Dorsolateral prefrontal cortex (tissue), 122 donors: ENCODE measurements at places on chromosomes 16 and 17.

- no peak for DNase-seq
These were observed 15.0 kb upstream of the TOB1 start for GRCh38 chr17:50881182-50881581.

DNA sequence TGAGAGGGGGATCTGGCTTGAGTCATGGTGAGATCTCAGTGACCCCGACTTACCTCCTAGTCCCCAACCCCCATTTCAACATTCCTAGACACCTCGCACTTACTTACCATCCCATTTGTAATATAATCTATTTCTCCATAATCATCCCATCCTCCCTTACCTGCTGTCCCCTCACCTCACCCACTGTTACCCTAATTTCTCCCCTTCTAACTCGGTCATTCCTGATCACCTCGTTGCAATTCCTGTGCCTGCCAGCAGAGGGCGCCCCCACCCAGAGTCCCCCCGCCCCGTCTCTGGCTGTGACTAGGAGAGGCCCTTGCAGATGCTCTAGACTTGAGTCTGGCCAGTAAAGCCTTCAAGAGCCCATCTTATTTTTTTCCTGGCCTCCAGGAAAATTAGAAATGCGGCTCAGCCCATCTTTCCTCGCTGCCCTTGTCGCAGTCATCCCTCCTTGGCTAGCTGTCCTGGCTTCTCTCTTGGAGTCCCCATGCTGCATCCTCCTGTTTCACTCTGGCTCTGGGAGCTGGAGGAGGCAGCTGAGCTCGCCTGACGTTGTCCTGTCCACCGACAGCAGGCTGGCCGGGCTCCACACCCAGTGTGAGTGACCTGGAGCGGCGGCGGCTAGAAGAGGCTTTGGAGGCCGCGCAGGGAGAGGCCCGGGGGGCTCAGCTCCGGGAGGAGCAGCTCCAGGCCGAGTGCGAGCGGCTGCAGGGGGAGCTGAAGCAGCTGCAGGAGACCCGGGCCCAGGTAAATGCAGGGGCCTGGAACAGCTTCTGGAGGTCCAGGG lies 5.0 kb downstream of the TBKBP1 start:
- peak; percentile 66 for DNase-seq

- no peak for DNase-seq
These were observed 6.5 kb upstream of the CARD14 start for GRCh38 chr17:80163336-80163735.

GRCh38 chr17:49565948-49566491 lies 9.7 kb upstream of the NXPH3 start:
- DNase-seq, result peak; percentile 95

DNA sequence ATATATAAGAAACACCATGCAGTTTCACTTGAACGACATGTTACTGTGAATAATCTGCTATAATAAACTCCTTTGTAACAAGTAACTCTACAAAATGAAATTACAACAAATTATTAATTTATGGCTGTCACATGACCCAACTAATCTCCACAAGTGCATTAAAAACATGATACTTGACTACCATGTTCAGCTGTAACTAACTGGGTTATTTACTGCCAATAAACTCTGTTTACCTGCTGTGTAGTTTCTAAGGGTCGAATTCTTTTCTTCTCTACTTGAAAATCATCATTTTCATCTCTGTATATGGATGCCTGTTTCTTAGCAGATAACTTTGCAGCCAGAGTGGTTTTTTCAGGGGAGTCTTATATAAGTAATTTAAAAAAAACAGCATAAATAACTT lies 14.4 kb downstream of the BRIP1 start:
- no peak for DNase-seq

DNA sequence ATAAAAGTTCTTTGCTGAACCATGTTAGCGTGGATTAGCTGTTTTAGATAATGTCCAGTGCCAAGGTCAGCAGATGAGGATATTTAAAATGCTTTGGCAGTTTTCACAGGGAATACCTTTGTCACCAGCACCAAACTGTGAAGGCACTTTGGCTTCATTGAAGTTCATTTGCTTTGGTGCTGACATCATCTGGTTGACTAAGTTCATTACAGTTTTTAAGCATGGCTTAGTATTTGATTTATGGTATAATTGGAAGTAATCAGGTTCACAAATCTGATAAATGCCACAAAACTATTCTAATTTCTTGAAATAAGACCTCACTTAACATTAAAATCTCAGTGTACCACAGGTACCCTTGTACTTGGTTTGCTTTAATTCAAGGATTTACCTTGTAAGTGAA lies 4.3 kb downstream of the GID4 start:
- DNase-seq, result no peak

- no peak for DNase-seq
These were observed 290.3 kb downstream of the SOX9 start for GRCh38 chr17:72411124-72411563.

DNA sequence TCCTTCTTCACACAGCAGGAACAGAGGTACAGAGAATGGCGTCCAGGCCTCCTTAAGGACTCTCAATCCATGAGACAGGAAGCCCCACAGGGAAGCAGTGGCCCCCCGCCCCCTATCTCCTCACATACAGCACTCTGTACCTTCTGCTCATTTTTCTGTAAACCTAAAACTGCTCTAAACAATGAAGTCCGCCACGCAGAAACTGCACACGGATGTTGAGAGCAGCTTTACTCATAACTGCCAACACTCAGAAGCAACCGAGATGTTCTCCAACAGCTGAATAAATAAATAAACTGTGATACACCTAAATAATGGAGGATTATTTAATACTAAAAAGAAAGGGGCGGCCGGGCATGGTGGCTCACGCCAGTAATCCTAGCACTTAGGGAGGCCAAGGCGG lies 9.9 kb downstream of the TBC1D16 start:
- DNase-seq, result no peak

GRCh38 chr17:38730526-38731379 lies 612 bp downstream of the CISD3 start:
- peak; percentile 45 for DNase-seq

GRCh38 chr16:28863929-28864793 lies 518 bp downstream of the SH2B1 start:
- DNase-seq, result no peak

GRCh38 chr16:10086620-10087019 lies 95.6 kb downstream of the GRIN2A start:
- DNase-seq, result no peak

- DNase-seq, result no peak
These were observed 66.2 kb downstream of the CENPV start for GRCh38 chr17:16286947-16287562.

DNA sequence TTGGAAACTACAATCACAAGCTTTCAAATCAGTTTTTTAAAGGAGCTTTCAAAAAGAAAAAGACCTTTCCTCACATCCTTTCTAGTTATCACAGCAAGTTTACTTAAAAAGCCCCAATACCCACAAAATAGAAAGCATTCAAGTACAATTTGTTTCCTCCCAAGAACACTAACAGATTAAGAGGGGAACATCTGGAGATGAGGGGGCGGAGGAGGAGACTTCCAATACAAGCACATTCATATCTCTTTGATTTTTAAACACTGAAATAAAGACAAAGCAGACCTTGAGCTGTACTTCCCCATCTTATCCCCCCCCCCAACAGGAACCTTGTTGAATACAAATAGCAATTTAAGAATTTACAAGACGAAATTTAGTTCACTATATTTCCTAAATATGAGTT lies 2.0 kb downstream of the YWHAE start:
- DNase-seq, result no peak

GRCh38 chr17:57859601-57860413 lies 10.0 kb upstream of the MRPS23 start:
- no peak for DNase-seq

- DNase-seq, result no peak
These were observed 39.6 kb downstream of the STX8 start for GRCh38 chr17:9536061-9536460.

DNA sequence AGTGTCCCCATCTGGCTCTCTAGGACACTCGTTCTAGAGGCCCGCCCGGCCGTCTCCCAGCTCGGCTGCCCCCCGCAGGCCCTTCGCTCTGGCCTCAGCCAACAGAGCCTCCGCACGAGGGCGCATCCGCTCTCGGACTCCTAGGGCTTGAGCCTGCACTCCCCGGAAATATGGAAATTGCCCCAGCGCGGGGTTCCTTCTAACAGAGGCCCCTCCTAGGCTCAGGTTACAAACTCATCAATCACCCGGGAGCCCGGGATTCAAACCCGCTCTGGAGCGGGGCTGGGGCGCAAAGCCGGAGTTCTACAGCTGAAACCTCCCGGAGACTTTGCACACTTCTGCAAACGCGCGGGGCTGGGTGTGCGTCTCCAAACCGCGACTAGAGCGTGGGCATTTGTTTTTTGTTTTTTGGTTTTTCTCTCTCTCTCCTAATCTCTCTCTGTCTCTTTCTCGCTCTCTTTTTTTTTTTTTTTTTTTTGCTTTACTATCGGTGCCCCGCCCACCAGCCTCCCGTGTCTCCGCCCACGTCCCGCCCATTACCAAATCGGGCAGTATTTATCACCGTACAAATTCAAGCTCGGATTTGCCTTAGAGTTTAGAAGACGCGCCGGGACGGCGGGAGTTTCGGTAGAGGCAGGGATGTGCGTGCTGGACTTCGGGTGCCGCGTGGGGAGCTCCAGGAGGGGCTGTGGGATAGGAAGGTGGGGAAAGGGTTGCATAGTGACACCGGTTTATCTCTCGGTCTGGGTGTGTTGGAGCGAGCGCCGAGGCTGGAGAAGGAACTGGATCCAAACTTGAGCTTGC lies 2.4 kb upstream of the FOXL1 start:
- DNase-seq, result no peak

DNA sequence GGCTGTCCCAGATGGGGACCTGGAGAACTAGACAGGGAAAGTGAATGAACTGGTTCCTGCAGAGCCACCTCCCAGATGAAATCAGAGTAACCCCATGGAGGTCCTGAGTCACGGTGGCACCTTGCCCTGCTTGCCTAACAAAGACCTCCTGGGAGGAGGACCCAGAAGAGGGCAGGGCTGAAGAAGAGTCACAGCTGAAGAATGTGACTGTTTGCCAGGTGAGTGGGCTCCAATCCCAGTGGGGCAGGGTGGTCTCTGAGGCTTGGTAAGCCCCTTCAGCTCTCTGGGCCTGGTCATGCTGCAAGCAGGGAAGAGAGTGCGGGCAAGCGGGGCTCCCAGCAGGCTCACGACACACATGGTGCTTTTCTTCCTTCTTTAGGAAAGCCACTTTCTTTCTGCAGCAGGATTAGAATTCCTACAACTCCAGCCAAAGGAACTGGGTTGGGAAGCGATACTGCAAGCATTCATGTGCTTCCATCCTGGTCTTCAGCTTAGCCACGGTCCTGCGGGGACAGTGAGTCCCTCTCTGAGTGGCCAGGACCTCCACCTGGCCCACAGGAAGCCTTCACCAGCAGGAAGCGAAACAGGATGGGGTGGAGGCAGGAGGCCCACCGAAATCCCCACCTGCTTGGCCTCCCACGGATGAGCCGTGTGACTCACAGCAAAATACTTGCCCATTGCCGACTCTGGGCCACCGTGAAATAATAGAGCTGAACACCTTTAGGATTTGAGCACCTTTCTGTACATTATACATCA lies 4.3 kb downstream of the C16orf74 start:
- DNase-seq, result no peak

GRCh38 chr17:82257473-82257872 lies 16.0 kb downstream of the CSNK1D start:
- DNase-seq, result peak; percentile 82

- no peak for DNase-seq
These were observed 144.0 kb upstream of the IRX6 start for GRCh38 chr16:55179852-55180585.

- no peak for DNase-seq
These were observed 27.4 kb downstream of the IRF8 start for GRCh38 chr16:85926370-85926769.

- no peak for DNase-seq
These were observed 615.1 kb downstream of the CDH8 start for GRCh38 chr16:61421111-61421510.

DNA sequence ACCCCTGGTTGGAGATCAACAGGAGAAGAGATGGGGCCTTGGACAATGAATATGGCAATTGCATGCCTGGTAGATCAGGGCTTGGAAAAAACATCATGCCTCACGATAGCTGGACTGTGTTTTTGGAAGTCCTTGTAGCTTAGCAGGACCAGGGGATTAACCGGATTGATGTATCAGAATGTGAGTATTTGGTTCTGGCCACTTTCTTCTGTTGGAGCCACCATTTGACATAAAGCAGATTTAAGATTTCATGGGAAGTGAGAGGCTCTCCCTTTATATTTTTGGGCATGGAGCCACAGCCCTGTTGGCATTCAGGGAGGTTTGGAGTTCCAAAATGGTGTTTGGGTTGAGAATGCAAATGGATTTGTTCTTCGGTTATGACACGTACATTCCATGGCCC lies 424.7 kb upstream of the MAF start:
- no peak for DNase-seq

DNA sequence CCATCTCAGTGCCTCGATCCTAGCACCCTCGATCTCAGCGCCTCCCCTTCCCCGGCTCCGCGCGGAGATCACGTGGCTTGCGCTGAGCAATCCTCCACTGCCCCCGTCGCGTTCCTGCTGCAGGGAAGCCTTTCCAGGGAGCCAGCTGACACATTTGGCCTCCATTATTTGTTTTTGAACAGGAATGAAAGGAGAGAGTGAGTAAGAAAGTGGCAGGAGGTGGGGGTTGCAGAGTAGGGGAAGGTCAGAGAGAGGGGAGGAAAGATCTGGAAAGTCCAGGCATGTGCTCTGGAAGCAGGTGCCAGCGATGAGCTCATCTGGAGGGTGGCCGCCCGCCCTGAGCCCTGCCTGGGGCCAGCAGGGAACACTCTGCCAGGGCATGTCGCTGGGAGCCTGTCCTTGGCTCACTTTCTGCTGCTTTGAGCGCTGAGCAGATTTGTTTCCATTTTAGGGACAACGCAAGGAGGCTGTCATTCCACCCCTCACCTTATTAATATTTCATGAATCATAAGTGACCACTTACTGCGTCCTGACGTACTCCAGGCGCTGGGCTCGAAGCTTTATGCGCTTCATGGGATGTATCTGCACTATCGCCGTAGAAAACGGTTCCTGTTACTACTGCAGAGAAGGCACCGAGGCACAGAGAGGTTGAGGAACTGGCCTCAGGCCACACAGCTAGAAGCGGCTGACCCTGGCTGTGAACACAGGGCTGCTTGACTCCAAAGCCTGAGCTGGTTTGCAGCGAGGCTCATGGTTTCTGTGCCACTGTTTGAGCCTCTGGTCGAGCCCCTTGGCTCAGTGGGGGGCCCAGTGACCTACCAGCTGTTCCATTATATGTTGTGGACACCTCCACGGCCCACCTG lies 283.1 kb downstream of the SEC14L1 start:
- DNase-seq, result no peak

DNA sequence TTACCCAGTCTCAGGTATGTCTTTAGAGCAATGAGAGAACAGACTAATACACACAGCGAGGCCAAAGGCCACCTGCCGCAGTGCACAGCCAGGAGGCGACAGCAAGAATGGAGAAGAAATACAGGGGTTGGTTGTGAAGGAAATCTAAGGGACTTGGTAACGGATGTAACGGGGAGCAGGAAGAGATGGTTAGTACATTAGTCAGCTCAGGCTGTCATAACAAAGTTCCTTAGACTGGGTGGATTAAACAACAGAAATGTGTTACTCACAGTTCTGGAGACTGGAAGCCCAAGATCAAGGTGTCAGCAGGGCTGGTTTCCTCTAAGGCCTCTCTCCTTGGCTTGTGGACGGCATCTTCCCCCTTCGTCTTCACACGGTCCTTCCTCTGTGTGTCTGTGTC lies 47.1 kb downstream of the TVP23C start:
- DNase-seq, result no peak
